ENCODE measurements at places on chromosomes 6 and 20. TPM values are rescaled to one million over a fixed set of nuclear protein-coding genes. Genes with fewer than 3 reads are reported as not detected.
A peak's percentile ranks its signal among the peaks of the same experiment; 100 is the strongest.

DNA sequence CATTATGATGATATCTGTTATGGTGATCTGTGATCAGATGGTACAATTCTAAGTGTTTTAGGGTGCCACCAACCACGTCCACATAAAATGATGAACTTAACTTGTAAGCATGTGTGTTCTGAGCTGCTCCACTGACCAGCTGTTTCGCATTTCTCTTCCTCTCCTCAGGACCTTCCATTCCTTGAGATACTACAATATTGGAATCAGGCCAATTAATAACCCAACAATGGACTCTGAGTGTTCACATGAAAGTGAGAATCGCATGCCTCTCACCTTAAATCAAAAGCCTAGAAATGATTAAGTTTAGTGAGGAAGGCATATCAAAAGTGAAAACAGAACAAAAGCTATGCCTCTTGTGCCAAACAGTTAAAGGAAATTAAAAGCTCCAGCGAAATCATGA, 114.6 kb downstream of the MAN1A1 start:
- no peak for DNase-seq

The CEP250 gene
- total RNA-seq, result 21.4 TPM

DNA sequence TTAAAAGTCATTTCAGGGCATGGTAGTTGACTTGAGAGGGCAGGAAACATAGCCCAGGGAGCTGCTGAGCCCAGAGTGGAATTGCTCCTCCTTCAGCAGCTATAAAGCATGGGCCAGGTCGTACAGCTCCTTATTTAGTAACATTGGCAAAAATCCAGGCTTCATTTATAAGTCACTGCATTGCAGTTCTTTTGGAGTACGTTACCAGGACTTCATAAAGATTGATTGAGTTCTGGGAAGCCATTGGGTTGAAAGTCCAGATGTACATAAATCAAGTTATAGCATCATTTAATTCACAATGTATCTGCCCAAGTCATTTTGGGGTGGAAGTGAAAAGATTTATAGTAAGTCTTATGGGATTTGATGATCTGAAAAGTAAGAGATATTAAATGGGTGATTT, 53.0 kb upstream of the ANKEF1 start:
- no peak for DNase-seq

The RNF182 gene
- total RNA-seq, result 10.6 TPM

- no peak for DNase-seq
These were observed 16.2 kb upstream of the SLC22A16 start for GRCh38 chr6:110492584-110492983.

The PBOV1 gene
- not detected for total RNA-seq

GRCh38 chr20:2752567-2753460, 47.6 kb downstream of the CPXM1 start:
- peak; percentile 40 for DNase-seq

- DNase-seq, result peak; percentile 95
These were observed at the start of gene PSMB8 for GRCh38 chr6:32843979-32844838. Gene PSMB8 (minus strand): TSS chr6:32844047. CDS start chr6:32843996, 51 bp downstream.

Measured in A172 (cell line).